Thoracic aorta endothelial cell (primary cell): ENCODE measurements at places on chromosomes 16 and 17. TPM values are rescaled to one million over a fixed set of nuclear protein-coding genes. Genes with fewer than 3 reads are reported as not detected.

Gene TMEM92
- 0.07 TPM in 1 of 2 replicates, not detected in the other for total RNA-seq

Gene MYH1
- total RNA-seq = not detected in 2 replicates

Gene QPRT
- 0.07 TPM in 1 of 2 replicates, not detected in the other for total RNA-seq

Gene BAIAP3
- 0.29 and 0.53 TPM in 2 replicates for total RNA-seq

Gene MILR1
- 7.4 and 40.3 TPM in 2 replicates for total RNA-seq

Gene CCL18
- total RNA-seq = not detected in 2 replicates

Gene CASKIN1
- total RNA-seq = under 0.01 and 0.13 TPM in 2 replicates

Gene G6PC1
- not detected in 2 replicates for total RNA-seq
